NCI-H187 treated with DMSO at 0.1 percent for 48 hours (cell line): ENCODE measurements at places on chromosomes 6 and 20.

- DNase-seq: no peak
Observed at GRCh38 chr6:75147512-75147911, 58.3 kb downstream of the COL12A1 start.

DNA sequence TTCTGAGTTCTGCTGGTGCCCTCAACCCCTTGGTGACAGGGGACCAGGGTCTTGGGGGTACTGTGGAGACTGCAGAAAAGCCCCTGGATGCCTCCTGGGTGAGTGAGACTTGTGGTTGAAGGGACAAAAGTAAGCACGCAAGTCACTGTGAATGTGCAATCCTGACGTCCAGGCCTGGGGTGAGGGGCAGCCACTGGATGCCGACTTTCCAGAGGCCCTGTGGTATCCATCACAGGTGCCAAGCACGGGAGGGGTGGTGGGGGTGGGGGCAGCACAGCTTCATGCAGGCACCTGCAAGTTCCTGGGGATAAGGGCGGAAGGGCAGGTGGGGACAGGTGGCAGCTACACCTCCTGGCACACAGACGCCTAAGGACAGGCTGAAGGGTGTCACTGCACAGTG lies 20.1 kb upstream of the UBE2V1 start:
- no peak for DNase-seq

GRCh38 chr20:35598899-35599775 lies 16.5 kb upstream of the SPAG4 start:
- no peak for DNase-seq

GRCh38 chr6:72784581-72784980 lies 162.7 kb downstream of the KCNQ5 start:
- no peak for DNase-seq

- no peak for DNase-seq
Observed at GRCh38 chr20:62259294-62259565, 20.9 kb downstream of the OSBPL2 start.

- DNase-seq: no peak
Observed at GRCh38 chr20:49345524-49345923, 67.7 kb upstream of the ZNFX1 start.

- DNase-seq: no peak
Observed at GRCh38 chr6:121439475-121439874, 4.0 kb downstream of the GJA1 start.

DNA sequence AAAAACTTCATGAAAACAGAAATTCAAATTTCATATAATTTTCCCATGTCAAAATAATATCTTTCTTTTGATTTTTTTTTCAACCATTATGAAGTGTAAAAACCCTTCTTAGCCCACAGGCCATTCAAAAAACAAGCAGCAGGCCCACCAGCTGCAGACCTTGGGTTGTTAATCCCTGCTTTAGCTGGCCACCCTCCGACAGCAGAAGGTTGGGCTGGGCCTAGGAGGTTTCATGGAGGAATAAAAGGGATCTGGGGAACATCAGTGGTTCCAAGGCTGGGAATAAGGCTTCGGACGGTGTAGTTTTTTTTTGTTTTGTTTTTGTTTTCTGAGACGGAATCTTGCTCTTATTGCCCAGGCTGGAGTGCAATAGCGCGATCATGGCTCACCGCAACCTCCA lies 3.6 kb upstream of the HSP90AB1 start:
- DNase-seq: no peak

DNA sequence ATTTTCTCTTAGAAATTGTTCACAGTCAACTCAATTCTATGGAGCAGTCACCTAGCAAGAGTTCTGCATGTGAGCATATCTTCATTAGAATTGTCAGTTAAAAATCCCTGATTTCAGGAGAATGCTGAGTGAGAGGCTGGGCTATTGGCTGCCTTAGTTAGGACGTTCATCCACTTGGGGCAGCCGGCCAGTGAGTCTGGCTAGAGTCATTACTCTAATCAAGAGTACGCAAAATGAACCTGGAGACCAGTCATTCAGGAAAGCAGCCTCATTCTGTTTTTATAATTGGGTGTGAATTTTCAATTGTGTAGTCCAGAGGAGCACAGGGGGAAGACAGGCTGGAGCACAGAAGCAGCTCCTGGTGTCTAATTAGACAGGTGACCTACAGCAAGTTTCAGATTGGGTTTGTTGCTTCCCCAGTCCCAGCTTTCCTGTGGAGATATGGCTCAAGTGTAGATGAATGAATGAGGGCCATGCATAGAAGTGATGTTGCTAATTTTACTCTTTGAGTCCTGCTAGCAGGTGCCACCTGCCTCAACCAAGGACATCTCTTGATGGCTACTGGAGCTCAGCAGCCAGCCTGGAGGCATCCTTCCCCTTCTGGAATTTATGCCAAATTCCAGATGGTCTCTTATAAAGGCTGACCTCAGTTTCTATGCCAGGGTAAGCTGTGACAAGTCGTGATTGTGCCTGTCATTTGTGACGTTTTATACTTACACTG lies 265.7 kb downstream of the NKAIN2 start:
- DNase-seq: no peak

GRCh38 chr6:122049341-122049740 lies 350.1 kb upstream of the HSF2 start:
- no peak for DNase-seq
